ENCODE measurements at places on chromosomes 11 and 22.

GRCh38 chr11:58503361-58503856 lies 4.5 kb downstream of the OR5B21 start:
- DNase-seq: no peak

DNA sequence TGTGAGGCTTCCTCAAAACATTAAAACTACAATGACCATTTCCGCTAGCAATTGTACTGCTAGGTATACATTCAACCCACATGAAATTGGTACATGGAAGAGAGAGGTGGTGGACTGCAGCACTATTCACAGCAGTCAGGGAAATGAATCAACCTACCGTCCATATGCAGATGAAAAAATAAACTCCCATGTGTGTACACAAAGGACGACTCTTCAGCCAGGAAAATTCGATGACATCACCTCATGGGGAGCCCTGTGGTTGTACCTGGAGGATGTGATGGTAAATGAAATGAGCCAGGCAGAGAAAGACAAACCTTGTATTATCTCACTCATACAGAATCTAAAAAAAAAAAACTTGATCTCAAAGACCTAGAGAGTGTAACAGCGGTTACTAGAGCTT lies 23.3 kb downstream of the RFPL3 start:
- DNase-seq: no peak

GRCh38 chr11:63838150-63838677 lies 696 bp upstream of the MARK2 start:
- DNase-seq: no peak

- no peak for DNase-seq
Observed at GRCh38 chr11:119198925-119199324, 7.2 kb upstream of the CBL start.

DNA sequence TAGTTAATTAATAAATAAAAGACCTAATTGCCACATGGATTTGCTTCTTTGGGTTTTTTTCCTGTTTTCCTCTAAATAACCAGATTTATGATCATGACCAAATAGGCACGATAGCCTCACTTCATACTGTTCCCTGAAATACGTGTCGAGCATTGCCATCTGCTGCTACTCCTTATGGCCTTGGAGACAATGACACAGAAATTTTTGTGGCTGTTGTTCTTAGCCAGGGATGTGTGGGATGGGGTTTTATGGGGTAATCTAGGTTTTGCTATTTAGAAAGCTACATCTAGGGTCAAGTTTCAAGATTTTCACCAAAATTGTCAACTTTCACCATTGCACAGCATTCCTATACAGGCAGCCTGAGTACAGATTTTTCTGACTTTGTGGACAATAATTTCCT lies 145.2 kb downstream of the DBX1 start:
- DNase-seq: no peak

- no peak for DNase-seq
Observed at GRCh38 chr11:111395749-111396148, 16.7 kb upstream of the POU2AF1 start.

GRCh38 chr22:21972293-21972779 lies 10.3 kb downstream of the TOP3B start:
- peak; percentile 76 for DNase-seq

DNA sequence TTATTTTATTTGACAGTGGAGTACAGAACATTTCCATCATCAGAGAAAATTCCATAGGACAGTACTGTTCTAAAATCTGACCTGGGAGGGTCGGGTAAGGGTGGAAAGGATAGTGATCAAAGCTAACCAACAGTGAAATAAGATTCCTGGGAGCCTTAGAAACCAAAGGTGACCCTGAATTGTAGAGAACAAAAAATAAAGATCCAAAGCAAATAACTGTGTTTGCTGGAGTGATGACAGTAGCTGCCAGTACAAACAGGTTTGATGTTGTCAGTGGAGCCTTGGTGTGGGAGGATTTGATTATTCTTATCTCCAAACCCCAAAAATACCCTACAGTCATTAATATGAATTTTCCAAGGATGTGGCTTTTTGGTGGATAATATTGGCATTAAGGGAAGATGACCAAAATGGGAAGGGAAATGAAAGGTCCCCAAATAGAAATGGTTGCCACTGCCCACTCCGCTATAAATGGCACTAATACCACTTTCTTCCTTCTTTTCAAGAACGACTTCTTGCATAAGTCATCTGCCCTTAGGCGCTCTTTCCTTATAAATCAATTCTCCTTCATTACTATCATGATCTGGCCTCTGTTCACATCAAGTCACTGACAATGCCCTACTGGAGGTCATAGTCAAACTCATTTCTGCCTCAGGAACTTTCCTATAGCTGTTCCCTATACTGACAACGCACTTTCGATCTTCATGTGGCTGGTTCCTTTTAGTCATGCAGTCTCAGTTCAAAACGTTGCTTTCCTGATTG lies 44.4 kb downstream of the EHF start:
- DNase-seq: no peak

- no peak for DNase-seq
Observed at GRCh38 chr11:12950670-12951069, 58.4 kb upstream of the RASSF10 start.
